ENCODE measurements at places on chromosomes 7 and 10.

GRCh38 chr7:97430006-97430405 lies 301.9 kb upstream of the TAC1 start:
- no peak for DNase-seq

GRCh38 chr10:98391578-98391991 lies 23.4 kb downstream of the PYROXD2 start:
- DNase-seq: peak; percentile 49

- peak; percentile 84 for DNase-seq
These were observed 85.5 kb downstream of the TBXAS1 start for GRCh38 chr7:139914306-139915267.

GRCh38 chr10:79335470-79336235 lies 11.6 kb upstream of the PPIF start:
- no peak for DNase-seq

DNA sequence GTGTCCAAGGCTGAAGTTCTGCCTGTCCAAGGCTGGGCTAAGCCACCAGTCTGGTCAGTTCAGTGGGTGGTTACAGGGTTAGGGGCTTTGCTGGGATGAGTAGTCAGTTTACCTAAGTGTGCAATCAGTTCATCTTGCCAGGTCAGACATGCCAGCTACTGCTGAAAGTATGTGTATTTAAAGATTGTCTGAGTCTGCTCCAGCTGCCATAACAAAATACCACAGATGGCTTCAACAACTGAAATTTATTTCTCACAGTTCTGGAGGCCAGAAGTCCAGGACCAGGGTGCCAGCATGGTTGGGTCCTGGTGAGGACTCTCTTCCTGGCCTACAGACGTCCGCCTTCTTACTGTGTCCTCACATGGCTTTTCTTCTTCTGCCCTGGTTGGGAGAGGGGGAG lies 52.4 kb upstream of the TNS3 start:
- DNase-seq: peak; percentile 78

- DNase-seq: no peak
These were observed 153.4 kb downstream of the CUX1 start for GRCh38 chr7:101970801-101971200.

GRCh38 chr10:113430634-113431397 lies 122.0 kb upstream of the HABP2 start:
- DNase-seq: no peak
